ENCODE measurements at places on chromosomes 11 and 22.

- no peak for DNase-seq
- no peak overlapping the region for H3K27ac ChIP-seq
- peaks cover 38% of the 10 kb centered on the region for H3K36me3 ChIP-seq
Observed at GRCh38 chr11:10762913-10763421, 11.9 kb downstream of the CTR9 start.

GRCh38 chr11:121318848-121319834 lies 26.6 kb downstream of the SC5D start:
- DNase-seq: no peak
- peaks cover 2% of the 10 kb centered on the region for H3K36me3 ChIP-seq
- H3K4me3 ChIP-seq: no peak overlapping the region
- peaks cover 5% of the 10 kb centered on the region for H3K27me3 ChIP-seq
- no peak overlapping the region for H3K27ac ChIP-seq
- H3K4me1 ChIP-seq: peaks cover 24% of the 10 kb centered on the region

DNA sequence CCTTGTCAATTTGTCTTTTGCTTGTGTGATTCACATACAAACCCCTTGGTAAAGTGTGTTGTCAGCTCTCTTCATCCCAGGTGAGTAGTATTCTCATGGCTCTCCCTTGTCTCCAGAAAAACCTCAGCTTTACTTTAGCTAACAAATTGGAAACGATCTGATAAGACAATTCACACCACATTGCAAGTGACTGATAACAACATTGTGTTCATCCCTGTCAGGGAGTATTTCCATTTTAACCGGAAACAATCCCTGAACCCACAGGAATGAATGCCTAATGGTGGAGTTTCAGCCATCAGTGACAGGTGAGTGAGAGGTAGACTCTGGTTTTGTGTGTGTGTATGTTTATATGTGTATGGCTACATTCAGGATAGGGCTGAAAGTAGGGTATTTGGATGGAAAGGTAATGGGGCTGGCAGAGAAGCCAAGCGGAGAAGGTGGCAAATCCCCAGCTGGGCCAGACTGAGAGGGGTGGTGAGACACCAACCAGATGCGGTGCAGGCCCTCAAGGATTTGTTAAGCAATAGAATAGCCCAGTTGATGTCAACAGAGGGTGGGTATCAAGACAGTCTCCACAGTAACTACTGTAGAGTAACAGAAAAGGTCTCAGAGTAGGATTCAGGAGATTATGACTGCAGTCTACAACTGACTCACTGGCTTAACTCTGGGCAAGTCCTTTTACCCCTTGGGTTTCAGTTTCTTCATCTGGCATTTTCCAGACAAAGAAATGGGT lies 7.6 kb downstream of the LRRC51 start:
- H3K27ac ChIP-seq: peak overlapping the region; percentile 2
- no peak for DNase-seq
- peaks cover 16% of the 10 kb centered on the region for H3K36me3 ChIP-seq
- H3K4me1 ChIP-seq: peaks cover 13% of the 10 kb centered on the region

GRCh38 chr11:70070706-70071105 lies 7.4 kb upstream of the ANO1 start:
- no peaks in the 10 kb centered on the region for H3K4me1 ChIP-seq
- H3K27me3 ChIP-seq: peaks cover 52% of the 10 kb centered on the region
- no peak overlapping the region for H3K4me3 ChIP-seq
- H3K36me3 ChIP-seq: no peaks in the 10 kb centered on the region
- H3K27ac ChIP-seq: no peak overlapping the region

GRCh38 chr11:133524488-133524887 lies 7.8 kb downstream of the OPCML start:
- no peak overlapping the region for H3K4me3 ChIP-seq
- H3K27me3 ChIP-seq: peaks cover 4% of the 10 kb centered on the region
- DNase-seq: no peak

DNA sequence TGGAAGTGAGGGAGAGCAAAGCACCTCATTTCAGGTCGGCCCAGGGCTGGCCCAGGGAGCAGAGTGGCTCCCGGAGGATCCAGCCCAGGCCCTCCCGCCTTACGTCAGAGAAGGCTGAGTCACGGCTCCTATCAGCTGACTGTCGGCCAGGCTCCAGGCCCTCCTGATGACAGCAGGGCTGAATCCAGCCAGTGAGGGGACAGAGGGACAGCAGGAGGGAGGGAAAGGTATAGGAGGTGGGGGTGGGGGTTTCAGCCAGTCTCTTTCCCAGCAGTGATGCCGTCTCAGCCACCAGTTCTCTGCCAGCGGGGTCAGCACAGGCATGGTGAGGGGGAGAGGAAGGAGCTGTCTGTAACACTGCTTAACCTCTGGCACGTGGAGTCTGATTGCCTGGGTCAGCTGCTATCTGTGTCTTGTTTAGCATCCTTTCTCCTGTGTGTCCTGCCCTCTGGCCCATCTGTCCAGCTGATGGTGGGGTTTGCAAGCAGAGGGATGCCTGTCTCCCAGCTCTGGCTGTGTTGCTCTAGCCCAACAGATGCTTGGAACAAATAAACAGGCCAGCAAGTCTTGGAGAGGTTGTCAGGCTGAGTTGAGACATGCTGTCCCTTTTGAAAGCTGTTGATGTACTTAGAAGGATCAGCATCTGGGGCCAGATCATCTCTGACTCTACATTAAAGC lies 74.0 kb downstream of the ADAMTS15 start:
- H3K27me3 ChIP-seq: peaks cover 2% of the 10 kb centered on the region
- DNase-seq: no peak
- no peaks in the 10 kb centered on the region for H3K36me3 ChIP-seq
- H3K4me1 ChIP-seq: no peaks in the 10 kb centered on the region
- H3K27ac ChIP-seq: no peak overlapping the region

DNA sequence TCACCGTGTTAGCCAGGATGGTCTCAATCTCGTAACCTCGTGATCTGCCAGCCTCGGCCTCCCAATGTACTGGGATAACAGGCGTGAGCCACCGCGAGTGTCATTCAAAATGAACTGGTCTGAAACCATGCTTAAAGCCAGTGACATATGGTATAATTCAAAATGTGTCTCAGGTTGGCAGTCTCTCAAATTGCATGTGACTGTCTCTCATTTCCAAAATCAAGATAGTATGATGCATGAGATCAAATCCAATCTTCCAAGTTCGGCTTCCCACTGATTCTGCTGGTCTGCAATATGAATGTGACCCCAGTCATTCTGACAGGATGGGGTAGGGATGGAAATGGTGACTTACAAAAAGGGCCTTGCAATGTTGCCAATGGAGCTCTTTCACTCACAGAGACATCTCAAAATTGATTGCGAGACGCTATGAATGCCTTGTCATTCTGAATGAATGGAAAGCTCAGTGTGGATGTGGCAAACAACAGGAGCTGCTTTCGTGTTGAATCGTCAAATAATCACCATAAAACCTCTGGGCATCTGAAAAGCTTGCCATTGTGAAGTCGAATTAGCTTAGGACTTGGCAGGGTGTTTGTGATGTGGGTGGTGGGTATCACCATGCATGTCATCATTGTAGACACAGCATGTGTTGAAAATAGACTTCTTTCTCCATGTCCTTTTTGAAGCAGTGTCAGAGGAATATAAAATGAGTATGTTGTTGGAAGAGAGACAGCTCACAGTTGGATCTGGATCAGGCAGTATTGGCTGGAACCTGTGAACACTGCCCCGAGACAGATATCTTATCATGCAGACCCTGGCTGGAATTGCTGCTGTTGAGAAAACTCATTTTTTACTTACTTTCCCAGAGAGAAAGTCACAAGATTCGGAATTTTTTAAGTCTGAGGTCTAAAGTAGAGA lies 12.2 kb downstream of the SLN start:
- DNase-seq: no peak
- no peak overlapping the region for H3K27ac ChIP-seq
- no peaks in the 10 kb centered on the region for H3K4me1 ChIP-seq
- H3K27me3 ChIP-seq: peaks cover 6% of the 10 kb centered on the region

DNA sequence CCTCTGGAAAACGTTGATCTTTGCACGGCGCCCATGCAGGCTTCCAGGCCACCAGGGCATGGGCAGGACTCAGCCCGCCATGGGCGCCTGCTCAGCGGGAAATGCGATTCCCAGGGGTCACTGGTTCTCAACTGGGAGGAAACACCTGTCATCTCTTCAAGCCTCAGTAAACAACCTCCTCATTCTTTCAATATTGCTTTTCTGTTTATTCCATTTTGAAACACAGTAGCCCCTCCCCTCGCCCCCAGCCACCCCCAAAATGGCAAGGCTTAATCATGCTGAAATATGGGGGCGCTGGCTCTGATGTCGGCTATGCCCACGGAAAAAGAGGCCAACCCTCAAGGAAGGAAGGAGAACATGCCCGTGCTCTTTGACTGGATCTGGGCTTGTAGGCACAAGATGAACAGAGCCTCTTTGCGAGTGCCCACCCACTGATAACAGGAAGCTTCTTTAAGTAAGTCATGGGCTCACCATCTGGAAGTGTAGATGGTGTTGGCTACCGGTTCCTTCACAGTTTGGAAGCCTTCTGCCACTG lies 594 bp upstream of the POU2AF1 start:
- H3K27ac ChIP-seq: peak overlapping the region; percentile 100
- DNase-seq: no peak
- peaks cover 76% of the 10 kb centered on the region for H3K4me1 ChIP-seq
- peaks cover 26% of the 10 kb centered on the region for H3K36me3 ChIP-seq

DNA sequence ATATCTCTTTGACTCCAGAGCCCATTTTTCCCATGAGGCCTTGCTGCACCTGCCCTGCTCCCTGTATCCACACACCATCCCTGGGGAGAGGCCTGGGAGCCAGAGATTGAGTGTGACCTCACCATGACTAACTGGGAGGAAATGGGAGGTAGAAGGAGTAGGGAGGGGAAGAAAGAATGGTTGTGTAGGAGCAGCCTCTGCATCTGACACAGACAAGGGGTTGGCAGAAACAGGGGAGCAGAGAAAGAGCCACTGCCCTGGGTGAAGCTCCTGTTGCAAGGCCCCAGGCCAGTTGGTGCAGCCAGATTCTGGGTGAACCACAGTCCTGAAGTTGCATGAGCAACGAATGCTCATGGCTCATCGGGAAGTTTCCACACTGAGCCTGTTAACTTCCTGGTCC lies 32.4 kb downstream of the POU2F3 start:
- H3K27me3 ChIP-seq: peaks cover 37% of the 10 kb centered on the region
- no peaks in the 10 kb centered on the region for H3K36me3 ChIP-seq
- peaks cover 7% of the 10 kb centered on the region for H3K4me1 ChIP-seq
- no peak for DNase-seq
- no peak overlapping the region for H3K4me3 ChIP-seq

All from activated T-helper 1 cell treated with anti-CD3 and anti-CD28 coated beads, Interleukin-12 subunit alpha, Interleukin-12 subunit beta, Interleukin-2, Interleukin-4 antibody, amounts not matched to agents 30 ng/mL and 10 ng/mL and 1 ng/mL, durations not matched to agents 14 hours and 24 hours and 36 hours (primary cell).